ENCODE measurements at places on chromosomes 3 and 15.

GRCh38 chr3:19934098-19934566 is at the start of gene EFHB:
Gene EFHB (minus strand): TSS chr3:19934217. CDS start chr3:19934018, 199 bp downstream.
- DNase-seq: peak; percentile 40

- DNase-seq: no peak
These were observed 174.8 kb upstream of the RORA start for GRCh38 chr15:61403884-61404283.

- DNase-seq: no peak
These were observed 9.5 kb downstream of the RPSA start for GRCh38 chr3:39415983-39416382.

DNA sequence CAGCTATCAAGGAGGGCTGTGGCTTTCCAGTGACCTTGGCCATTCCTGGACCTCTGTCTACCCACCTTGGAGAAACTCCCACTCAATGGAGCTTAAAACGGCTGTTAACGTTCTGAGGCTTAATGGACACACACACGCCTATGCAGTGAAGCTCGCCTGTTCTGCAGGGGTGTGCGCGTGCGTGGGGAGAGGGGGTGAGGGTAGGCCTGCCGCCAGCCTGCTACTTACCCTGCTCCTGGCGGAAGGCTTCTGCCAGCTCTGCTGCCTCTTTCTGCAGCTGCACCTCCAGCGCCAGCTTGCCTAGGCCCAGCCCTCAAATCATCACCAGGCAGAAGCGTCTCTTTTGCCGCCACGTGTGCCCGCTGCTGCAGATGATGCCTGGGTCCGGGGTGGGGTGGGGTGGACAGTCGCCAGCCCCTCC is 23.2 kb upstream of the PARL start:
- DNase-seq: no peak

DNA sequence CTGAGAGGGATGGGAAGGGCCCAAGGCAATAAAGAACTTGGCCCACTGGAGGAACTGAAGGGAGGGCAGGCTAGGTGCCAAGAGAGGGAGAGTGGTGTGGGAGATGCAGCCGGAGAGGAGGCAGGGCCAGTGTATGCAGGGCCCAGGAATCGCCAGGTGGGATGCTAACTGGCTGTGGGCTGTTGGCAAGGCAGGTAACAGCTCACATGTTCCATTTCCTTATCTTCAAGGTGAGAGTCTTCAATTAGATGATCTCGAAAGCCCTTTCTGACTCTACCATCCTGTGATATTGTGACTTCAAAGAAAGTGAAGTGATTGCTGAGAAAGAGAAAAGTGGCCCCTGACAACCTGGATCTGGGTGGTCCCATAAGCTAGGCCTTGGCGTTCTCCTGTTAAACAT is 49.0 kb downstream of the CASR start:
- no peak for DNase-seq

- no peak for DNase-seq
These were observed 207.5 kb downstream of the ZNF385D start for GRCh38 chr3:21543380-21544075.

DNA sequence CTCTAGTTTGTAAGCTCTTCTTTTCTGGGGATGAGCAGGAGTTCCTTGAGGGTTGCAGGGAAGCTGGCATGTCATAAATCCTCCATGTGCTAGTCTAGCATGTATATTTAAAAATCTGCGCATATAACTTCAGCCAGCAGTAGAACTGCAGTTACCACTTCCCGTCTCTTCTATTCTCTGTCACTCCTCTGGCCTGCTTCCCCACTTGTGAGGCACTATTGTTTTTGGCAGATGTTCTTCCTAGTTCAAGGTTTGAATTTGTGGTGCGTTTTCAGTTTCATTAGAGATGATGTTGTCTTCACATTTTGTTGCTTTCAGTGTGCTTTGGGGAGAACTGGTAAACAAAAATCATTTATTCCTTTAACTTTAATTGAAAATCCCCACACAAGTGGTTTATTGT is 169.1 kb upstream of the ZPLD1 start:
- no peak for DNase-seq

- no peak for DNase-seq
These were observed 3.9 kb downstream of the GP5 start for GRCh38 chr3:194395212-194395611.

All from CD14-positive monocyte (primary cell).